Ovary (tissue), 10 donors: ENCODE measurements at places on chromosomes 6 and 20. TPM values are rescaled to one million over a fixed set of nuclear protein-coding genes. Genes with fewer than 3 reads are reported as not detected.

DNA sequence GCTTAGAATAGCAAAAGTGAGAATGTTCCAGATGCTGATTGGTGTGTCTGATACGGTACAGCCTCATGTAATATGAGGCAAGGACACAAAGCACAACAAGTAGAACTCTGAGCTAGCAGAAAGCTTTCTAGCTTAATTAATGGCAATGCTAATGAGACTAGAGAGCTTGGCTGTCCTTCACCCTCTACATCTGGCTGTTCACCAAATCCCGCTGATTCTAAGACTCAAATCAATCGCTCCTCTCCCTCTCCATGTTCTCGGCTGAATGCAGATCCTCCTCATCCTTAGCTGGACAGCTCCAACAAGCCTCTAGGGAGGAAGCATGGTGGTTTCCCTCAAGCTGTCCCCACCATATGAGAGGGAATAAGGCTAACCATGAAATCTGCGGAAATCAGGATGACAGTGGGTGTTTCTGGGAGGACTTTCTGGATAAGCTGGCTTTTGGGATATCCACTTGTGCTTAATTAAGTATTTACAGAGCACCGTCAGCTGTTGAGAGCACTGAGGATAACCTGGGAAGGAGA, 128.9 kb downstream of the FOXC1 start:
- no peak for DNase-seq

The CST3 gene
- total RNA-seq = 837 TPM

The KCNK5 gene
- total RNA-seq = 9.7 TPM

GRCh38 chr20:20593447-20594170, 118.8 kb downstream of the RALGAPA2 start:
- peak; percentile 38 for DNase-seq

- no peak for DNase-seq
Measured at GRCh38 chr6:5191222-5191621, 69.5 kb downstream of the LYRM4 start.

The C20orf96 gene
- total RNA-seq = 6.6 TPM

The STMND1 gene
- total RNA-seq = 8.6 TPM

DNA sequence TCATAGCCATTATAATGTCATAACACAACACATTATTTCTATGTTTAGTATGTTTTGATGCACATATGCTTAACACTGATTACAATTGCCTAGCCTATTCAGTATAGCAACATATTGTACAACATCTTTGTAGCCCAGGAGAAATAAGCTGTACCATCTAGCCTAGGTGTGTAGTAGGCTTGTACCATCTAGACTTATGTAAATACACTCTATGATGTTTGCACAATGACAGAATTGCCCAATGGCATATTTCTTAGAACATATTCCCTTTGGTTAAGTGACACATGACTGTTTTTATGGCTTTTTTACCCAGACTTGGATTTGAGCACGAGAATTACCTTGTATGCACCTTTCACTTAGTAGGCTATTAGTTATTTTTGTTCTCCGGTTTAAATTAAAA, 64.5 kb upstream of the HIVEP1 start:
- no peak for DNase-seq

The ATP9A gene
- 29.2 TPM for total RNA-seq

The ULBP1 gene
- total RNA-seq = 0.08 TPM

GRCh38 chr6:9511157-9511556, 903.7 kb downstream of the TFAP2A start:
- DNase-seq = no peak

GRCh38 chr6:80154160-80154559, 47.7 kb downstream of the BCKDHB start:
- no peak for DNase-seq

The CFB gene
- total RNA-seq = 231 TPM

DNA sequence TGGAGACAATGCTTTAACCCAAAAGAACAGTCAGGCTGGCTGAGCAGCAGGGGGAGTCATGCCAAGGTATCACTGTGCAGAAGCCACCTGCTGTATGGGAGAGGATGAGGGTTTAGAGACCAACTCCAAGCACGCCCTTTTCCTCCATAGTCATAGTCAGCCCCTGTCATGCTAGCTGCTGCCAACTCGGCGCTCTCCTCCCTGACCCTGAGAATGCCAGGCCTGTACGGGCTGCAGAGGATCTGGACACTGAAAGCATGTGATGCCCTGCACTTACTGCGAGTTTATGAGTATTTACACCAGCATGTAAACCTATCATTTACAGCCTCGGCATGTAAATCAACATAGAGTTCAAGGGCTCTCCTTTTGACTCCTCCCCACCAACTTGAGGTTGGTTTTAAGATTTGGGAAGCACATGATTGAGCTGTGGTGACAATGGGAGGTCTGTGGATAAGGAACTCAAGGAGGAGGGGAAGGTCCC, 11.7 kb upstream of the SCUBE3 start:
- no peak for DNase-seq

GRCh38 chr20:15333170-15333569, 995.8 kb upstream of the FLRT3 start:
- no peak for DNase-seq

- DNase-seq = no peak
Measured at GRCh38 chr6:39050453-39051112, 2.0 kb downstream of the GLP1R start.
